ENCODE measurements at places on chromosomes 12 and 14.

DNA sequence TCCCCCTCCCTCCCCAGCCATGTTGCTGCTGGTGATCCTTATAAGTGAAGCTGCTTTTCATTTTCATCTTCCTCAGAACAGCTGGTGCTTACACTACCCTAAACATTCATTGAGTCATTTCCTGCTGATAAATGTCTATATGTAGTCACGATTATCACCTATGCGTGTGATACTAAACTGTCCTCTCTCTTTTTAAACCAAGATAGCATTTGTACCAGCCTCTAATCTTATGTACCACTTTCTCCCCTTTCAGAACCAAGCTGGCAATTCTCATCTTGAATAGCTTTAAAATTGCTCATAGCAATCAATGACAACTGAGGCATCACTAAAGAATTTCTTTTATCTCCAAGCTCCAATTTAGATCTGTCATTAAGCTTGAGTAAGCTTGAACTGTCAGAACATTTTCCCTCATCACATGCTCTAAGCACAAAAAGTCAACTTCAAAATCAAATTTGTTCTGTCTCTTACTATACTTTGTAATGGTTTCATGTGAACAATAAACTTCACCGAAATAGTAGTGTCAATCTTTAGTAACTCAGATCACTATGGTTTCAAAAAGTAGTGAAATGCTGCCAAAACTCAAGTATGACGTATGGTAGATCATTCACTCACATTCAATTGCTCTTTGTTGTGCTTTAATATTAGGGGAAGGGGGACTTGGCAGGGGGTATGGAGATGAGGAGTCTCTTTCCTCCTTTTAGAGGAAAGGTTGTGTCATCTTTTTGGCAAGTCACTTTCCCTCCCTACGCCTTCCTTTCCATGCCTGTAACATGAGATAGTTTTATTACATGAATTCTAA lies 178.1 kb upstream of the NOVA1 start:
- no peak for DNase-seq

GRCh38 chr12:104055686-104056388 lies 5.8 kb upstream of the GLT8D2 start:
- no peak for DNase-seq

GRCh38 chr12:26077915-26078702 lies 46.7 kb downstream of the BHLHE41 start:
- no peak for DNase-seq

DNA sequence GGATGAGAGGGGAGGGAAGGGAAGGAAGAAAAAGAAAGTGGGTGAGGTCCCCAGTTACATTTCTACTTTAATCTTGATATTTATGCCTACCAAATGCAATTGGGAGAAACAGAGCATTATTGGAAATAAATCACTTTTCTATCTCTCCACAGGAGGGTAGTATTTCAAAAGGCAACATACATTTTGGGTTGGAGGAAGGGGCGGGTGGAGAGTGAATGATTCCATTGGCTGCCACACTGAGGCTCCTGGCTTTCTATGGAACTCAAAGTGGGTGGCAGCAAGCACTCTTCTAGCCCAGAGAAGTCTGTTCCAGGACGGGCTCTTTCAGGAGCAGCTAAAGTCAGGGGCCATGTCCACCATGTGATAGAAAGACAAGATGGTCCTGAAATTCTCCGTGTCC lies 441.3 kb downstream of the DAD1 start:
- no peak for DNase-seq

GRCh38 chr14:101184104-101184455 lies 280.6 kb upstream of the RTL1 start:
- DNase-seq, result no peak

DNA sequence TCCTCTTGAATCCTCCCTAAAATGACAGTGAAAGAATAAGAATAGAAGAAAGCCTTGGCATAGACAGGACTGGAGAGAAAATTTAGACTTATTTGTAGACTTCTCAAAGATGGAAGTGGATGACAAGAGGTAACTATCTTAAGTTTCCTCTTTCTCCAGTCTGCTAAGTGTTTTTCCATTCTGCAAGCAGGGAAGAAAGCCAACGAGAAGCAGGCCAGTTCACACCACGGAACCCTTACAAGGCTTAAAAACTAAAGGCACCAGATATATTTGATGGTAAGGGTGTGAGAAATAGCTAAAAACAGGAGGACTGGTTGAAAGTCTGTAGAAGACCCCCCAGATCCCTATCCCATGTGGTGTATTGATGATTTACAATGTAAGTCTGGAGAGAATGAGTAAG lies 82.9 kb upstream of the GPHB5 start:
- DNase-seq, result no peak

Data from activated T-helper 9 cell treated with anti-CD3 and anti-CD28 coated beads, Interleukin-2, amount 50 U/mL, for 16 hours (primary cell).